Natural killer cell (primary cell): ENCODE measurements at places on chromosomes 16 and 17.
A peak's percentile ranks its signal among the peaks of the same experiment; 100 is the strongest.

DNA sequence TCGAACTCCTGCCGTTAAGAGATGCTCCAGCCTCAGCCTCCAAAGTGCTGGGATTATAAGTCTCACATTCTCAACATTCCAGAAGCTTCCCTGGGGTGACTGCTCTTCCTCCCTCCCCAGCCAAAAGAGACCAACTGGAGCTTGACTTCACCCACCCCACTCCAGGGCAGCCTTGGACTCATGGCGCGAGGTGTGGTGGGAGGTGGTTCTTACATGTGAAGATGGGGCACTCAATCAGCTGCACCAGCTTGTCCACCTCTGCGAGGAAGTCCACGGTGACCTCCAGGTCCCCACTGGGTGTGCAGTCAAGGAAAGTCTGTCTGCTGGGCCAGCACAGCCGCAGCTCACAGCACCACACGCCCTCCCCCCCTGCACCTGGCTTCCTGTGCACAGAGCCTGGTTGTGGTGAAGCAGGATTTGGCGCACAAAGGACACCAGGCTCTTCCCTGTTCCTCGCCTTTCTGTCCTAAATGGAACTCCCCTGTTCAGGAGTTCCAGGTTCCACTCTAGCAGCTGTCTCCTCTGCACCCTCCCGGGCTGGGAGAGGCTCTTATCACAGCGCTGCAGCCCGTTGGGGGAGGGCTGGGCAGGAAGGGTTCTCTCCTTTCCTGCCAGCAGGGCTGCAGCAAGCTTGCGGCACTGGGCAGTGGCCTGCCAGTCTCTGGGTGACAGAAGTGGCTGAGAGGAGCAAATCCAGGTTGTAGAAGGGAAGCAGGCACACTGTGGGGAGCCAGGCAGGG lies 9.6 kb upstream of the MTSS2 start:
- DNase-seq, result peak; percentile 43

DNA sequence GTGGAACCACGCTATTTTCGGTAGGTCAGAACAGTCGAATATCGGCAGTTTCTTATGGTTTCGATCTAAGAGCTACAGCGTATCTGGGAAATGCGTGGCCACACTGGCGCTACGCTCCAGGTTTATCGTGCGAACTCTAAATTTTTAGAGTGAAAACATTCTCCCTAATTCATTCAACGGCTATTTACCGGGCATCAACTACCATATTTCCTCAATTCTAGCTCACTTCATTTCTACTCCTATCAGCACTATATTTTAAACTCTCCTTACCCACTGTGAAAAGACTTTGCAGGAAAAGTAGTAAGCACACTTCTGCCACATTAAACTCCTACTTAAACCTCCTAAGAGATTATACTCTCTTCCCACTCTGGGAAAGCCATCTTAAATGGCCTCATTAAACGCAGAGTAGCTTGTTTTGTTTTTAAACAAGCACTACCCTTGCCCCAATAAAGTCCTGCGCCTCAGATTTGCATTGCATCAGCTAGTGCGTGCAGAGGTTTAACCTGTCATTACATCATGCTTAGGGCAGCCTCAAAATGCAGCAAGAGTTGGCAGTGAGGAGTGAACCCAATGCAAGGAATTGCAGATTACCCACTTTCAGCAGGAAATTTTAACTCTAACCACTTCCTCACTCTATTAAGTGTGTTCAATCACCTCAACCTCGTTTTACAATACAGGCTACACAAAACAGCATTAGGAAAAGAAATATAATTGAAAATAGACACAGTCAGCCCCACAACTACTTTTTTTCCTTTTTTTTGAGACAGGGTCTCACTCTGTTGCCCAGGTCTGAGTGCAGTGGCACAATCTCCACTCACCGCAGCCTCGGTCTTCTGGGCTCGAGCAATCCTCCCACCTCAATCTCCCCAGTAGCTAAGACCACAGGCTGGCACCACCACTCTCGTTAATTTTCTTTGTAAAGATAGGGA lies 18.8 kb downstream of the SIAH1 start:
- peak; percentile 80 for DNase-seq

DNA sequence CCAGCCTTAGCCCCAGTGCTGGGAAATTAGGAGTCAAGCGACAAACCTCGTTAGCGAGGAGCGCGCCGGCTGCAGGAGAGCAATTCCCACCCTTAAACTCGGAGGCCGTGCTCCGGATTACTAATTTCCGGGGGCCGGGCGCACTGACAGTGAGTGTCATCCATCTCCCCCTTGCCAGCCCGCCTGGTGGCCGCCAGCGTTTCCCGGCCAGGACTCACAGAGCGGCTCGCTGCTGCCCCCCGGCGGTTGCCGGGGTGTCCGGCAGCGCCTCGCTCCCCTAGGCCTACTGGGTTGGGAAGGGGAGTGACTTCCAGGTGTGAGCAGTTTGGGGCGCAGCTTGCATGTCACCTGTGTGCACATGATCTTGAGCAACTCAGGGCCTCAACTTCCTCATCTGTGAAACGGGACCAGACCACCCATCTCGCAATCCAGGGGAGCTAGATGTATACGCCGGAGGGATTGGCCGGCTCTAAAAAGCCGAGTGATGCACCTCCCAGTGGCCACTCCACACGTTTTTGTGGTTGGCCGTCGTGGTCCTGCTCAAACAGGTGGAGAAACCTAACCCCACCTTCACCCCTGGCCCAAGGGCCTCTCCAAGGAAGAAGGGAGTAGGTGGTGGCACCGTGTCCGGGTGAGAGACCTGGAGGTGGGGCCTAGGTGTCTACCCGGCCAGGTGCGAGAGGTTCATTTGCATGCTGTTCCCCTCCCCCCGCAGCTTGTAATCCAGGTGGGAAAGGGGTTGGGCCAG lies 2.5 kb upstream of the GSE1 start:
- peak; percentile 90 for DNase-seq

GRCh38 chr17:8923762-8924161 lies 41.7 kb downstream of the PIK3R5 start:
- no peak for DNase-seq

DNA sequence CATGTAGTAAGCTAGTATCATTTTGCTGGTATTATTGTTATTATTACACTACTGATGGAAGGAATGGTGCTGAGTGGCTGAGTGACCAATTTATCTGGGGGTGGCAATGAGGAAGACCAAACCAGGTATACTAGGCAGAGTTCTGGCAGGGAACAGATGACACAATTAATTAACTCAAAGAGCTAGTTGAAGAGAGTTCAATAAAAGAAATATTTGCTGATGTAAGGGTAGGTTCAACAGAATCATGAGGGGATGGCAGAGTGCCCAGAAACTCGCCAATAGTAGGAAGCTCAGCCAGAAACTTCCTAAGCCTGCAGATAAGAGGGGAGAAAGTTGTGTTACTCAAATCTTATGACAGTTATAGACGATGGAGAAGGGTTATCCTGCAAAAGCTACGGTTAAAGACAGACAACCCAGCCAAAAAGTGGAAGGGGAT lies 352.5 kb downstream of the KCNJ2 start:
- DNase-seq, result no peak

GRCh38 chr17:6559753-6560215 lies 3.4 kb upstream of the PITPNM3 start:
- DNase-seq, result no peak

DNA sequence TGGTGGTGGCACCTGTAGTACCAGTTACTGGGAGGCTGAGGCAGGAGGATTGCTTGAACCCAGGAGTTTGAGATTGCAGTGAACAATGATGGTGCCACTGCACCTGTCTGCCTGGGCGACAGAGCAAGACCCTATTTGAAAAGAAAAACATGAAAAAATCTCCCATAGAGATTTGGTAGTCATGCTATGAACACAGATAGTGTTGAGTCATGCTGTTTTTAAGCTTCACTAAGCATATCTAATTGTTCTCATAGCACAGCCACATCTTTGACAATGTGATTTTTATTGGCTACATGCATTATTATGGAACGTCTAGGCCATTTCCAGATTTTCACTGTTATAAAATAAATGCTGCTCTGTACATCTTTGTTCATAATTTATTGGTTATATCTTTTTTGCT lies 6.0 kb downstream of the IL34 start:
- DNase-seq, result no peak

GRCh38 chr17:2157081-2157480 lies 102.2 kb downstream of the HIC1 start:
- DNase-seq, result no peak

- DNase-seq, result no peak
Measured at GRCh38 chr16:85990861-85991301, 91.9 kb downstream of the IRF8 start.

- no peak for DNase-seq
Measured at GRCh38 chr17:33145941-33146340, 147.2 kb downstream of the ASIC2 start.

GRCh38 chr17:33109336-33110072 lies 117.9 kb downstream of the SPACA3 start:
- DNase-seq, result no peak

- DNase-seq, result no peak
Measured at GRCh38 chr17:68605914-68606313, 4.7 kb upstream of the FAM20A start.

DNA sequence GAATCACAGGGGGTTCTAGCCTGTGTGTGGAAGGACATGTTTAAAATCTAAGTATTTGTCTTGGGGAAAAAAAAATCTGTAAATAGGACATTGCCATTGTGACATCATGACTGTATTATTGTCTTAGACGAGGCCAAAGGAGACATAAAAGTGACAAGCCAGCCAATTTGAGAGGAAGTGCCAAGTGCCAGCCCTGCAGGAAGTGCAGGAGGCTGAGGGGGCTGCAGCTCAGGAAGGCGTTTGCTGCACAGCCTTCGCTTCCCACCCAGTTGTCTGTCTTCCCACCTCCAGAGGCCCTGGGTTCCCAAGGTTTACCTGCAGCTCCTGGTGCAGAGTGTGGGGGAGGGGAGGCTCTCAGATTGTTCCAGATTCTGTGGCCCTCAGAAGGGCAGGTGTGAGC lies 1.3 kb downstream of the ADCY7 start:
- no peak for DNase-seq

GRCh38 chr16:56145369-56145768 lies 45.9 kb upstream of the GNAO1 start:
- no peak for DNase-seq

DNA sequence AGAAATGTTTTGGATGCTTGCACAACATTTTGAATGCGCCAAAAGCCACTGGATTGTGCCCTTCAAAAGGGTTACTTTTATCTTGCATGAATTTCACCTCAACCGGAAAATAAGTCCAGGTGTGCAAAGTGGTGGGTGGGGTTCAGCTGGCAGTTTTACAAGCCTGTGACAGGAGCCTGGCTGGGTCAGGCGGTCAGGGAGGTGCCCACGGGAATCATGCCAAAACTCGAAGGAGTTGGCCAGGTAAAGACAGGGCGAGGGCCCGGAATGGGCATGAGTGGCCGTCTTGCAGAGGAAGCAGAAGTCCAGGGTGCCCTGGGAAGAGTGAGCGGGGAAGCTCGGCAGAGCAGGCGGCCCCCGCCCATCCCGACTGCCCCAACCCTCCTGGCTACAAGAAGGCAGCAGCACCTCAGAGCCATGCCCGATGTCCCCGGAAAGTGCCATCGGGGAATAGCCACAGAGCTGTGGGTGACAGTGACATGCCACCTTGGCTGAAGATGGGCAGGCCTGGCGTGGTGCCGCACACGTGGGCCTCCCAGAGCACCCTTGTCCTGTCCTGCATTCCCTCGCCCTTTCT lies 19.1 kb upstream of the CACNG1 start:
- DNase-seq, result no peak

- DNase-seq, result peak; percentile 78
Measured at GRCh38 chr16:726438-727290, at the start of the genes CCDC78 and HAGHL. Gene CCDC78 (minus strand): TSS chr16:726443. CDS start chr16:726367, 76 bp downstream. Gene HAGHL (plus strand): TSS chr16:727106. CDS start chr16:727510, 404 bp downstream.

- DNase-seq, result no peak
Measured at GRCh38 chr17:72404872-72405271, 284.1 kb downstream of the SOX9 start.

- peak; percentile 55 for DNase-seq
Measured at GRCh38 chr17:58303971-58304749, 23.4 kb upstream of the MPO start.

DNA sequence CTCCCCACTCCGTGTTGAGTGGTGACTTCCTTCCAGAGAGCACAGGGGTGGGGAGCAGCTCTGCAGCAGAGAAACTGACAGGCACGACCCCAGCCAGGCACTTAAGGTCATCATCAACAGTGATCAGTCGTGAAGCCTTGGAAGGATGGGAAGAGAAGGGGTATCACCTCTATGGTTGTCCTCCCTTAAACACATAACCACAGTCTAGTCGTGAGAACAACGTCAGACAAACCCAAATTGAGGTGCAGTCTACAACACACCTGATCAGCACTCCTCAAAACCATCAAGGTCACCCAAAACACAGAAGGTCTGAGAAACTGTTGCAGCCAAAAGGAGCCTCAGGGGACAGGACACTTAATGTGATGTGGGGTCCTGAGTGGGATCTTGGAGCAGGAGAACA lies 68.3 kb downstream of the MPRIP start:
- no peak for DNase-seq

DNA sequence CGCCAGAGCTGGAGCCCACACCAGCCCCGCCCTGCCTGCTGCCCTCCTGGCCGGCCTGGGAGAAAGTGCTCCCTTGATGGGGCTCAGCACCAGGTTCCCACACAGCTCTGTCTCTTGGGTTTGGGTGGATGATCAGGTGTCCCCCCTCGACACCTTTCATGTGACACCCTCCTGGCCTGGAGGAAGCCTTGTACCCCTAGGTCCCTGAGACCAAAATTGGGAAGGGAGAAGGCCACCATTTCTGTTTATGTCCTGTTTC lies 19.4 kb upstream of the PLLP start:
- DNase-seq, result no peak

GRCh38 chr17:9051561-9051960 lies 30.3 kb downstream of the NTN1 start:
- DNase-seq, result no peak

DNA sequence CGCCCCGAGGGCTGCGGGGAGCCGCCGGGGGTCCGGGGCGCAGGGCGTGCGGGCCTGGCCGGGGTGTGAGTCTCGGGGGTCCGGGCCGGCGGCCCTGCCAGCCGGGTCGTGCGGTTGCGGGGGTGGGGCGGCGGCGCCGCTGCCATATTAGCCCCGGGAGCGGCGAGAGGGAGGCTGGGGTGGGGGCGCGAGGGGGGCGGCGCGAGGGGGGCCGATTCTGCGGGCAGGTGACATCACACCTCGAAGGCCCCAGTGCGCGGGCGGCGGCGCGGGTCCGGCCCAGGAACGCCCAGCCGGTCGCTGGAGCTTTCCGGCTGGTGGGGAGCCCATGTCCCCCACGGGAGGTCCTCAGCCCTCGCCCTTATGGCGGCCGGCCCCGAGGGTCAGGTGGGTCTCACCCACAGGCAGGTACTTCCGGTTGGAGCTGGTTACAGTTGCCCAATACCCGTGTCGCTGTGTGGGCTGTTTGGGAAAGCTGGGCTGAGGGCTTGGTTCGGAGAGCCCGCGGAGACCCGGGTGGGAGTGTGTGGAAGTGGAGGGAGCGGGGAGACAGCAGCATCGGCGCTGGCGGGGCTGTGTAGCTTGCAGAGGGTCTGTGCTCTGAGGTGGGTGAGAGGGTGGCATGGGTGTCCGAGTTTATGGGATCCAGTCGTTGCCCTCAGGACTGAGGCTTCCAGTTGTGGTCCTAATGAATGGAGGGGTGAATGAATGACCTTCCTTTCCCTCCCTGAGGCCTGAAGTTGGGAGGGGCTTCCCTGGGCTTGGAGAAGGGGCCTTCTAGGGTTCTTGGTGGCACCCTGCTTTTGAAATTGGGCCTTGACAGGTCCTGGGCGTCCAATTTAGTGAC lies 804 bp downstream of the ATP6V0C start:
- peak; percentile 62 for DNase-seq

GRCh38 chr17:65892912-65893377 lies 299.0 kb downstream of the CEP112 start:
- DNase-seq, result no peak
